A172 (cell line): ENCODE measurements at places on chromosomes 11 and 22. TPM values are rescaled to one million over a fixed set of nuclear protein-coding genes. Genes with fewer than 3 reads are reported as not detected.
A peak's percentile ranks its signal among the peaks of the same experiment; 100 is the strongest.

- DNase-seq: no peak
Measured at GRCh38 chr11:27716835-27717234, 16.6 kb upstream of the BDNF start.

Gene SF1
- total RNA-seq: 61.8 and 149 TPM in 2 replicates

Gene ISX
- total RNA-seq: not detected in 2 replicates

Gene LRRN4CL
- 2.8 and 5.1 TPM in 2 replicates for total RNA-seq

Gene TRIM49B
- total RNA-seq: not detected in 2 replicates

DNA sequence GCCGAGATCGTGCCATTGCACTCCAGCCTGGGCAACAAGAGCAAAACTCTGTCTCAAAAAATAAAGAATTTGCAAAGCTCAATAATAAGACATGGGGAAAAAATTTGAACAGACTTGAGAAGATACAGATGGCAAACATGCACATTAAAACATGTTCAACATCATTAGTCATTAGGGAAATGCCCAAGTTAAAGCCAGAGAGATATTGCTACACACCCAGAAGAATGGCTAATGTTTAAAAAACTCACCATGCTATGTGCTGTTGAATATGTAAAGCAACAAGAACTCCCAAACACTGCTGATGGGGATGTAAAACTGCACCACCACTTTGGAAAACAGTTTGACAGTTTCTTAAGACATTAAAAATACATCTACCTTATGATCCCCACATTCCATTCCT lies 12.6 kb downstream of the LRRC75B start:
- peak; percentile 23 for DNase-seq

- DNase-seq: peak; percentile 14
Measured at GRCh38 chr11:75849894-75850293, 34.9 kb downstream of the UVRAG start.

Gene RBMXL2
- not detected in 2 replicates for total RNA-seq

GRCh38 chr11:114017723-114018122 lies 41.8 kb upstream of the ZBTB16 start:
- DNase-seq: no peak

- no peak for DNase-seq
Measured at GRCh38 chr11:44624761-44625221, 59.3 kb downstream of the CD82 start.

DNA sequence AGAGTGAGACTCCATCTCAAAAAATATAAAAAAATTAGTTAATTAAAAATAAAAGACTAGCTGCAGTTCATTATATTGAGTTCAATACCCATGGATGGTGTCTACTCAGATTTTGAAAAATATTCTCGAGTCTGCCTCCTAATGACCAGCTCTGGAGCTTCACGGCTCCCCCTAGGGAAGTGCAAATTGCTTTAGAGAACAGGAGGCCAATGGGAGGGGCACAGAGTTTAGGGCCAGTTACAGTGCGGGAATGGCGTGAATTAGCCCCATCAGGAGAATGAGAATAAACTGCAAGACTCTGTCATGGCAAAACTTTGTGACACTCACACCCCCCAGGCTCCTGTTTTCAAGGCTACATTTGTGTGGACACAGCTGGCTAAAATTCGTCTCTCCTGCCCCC lies 4.6 kb downstream of the FGF4 start:
- no peak for DNase-seq

GRCh38 chr22:25125693-25126357 lies 73.8 kb upstream of the CRYBB3 start:
- no peak for DNase-seq

Gene MTNR1B
- not detected in 2 replicates for total RNA-seq

DNA sequence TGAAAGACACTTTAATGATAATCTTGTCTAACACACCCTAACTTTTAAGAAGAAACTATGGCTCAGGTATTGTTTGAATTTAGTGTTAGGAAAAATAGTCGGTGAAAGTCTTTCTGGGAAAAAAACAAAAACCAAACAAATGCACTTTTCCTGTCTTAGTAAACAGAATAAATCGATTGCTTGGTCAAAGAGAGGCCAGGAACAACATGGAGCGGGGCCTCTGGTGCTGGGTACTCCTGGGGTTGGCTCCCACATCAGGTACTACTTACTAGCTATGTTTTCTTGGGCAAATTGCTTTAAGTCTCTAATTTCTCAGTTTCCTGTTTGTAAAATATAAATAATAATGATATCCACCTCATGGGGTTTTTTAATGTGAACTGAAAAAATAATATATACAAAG lies 46.8 kb downstream of the NAV2 start:
- no peak for DNase-seq

DNA sequence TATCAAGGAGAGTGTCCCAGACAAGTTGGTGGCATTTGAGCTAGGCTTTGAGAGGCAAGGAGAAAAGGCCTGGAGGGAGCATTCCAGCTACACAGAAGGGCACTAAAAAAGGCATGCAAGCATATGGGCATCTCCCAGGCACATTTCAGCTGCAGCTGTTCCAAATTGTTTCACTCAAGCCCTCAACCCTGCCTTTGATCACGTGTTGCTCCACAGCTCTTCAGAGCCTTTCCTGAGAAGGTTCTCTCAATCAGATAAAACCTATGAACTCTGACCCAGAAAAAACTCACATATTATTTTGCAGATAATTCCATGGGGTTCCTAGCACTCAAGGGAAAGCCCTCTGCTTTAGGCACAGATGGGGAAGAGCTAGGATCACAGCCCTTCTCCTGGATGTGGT lies 24.4 kb upstream of the HSPA8 start:
- no peak for DNase-seq

Gene KIAA1671
- total RNA-seq: 6.1 and 7.4 TPM in 2 replicates

GRCh38 chr22:45096256-45096907 lies 67.3 kb upstream of the NUP50 start:
- DNase-seq: peak; percentile 52

GRCh38 chr11:111443640-111444039 lies 64.6 kb upstream of the POU2AF1 start:
- no peak for DNase-seq

Gene SYCE3
- total RNA-seq: 2.5 TPM in 1 of 2 replicates, not detected in the other

GRCh38 chr22:22927196-22927887 lies 39.7 kb downstream of the IGLL5 start:
- peak; percentile 10 for DNase-seq

DNA sequence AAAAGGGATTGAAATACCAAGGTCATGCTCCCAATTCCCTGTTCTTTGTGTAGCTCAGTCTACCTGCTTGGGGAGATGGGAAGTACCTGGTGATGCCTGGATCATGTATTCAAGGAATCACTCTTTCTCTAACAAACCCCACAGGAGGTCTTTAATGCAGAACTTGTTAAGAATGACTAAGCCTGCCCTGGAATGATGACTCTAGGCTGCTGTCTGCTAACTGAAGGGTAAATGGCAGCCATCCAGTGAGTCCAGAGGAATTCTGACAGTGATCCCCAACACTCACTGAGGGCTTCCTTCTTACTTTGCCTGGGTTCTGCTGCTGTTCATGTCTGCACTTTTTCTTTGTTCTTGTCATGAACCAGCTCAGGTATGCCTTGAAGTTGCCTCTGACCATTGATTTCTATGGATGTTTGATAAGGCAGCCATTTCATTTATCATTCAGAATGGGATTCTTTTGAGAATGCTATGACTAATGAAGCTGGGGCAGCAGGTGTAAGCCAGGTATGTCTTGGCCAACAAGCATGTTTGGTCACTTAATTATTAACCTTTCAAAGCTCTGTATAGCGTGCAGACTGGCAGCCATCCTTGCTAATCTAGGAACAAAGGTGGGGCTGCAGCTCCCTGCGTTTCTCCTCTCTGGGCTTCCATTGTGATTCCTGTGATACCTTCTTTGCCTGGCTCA lies 11.4 kb downstream of the PRSS23 start:
- peak; percentile 72 for DNase-seq

Gene CTNND1
- 66.9 and 70.8 TPM in 2 replicates for total RNA-seq

GRCh38 chr11:69220561-69221051 lies 64.9 kb downstream of the SMIM38 start:
- DNase-seq: no peak

DNA sequence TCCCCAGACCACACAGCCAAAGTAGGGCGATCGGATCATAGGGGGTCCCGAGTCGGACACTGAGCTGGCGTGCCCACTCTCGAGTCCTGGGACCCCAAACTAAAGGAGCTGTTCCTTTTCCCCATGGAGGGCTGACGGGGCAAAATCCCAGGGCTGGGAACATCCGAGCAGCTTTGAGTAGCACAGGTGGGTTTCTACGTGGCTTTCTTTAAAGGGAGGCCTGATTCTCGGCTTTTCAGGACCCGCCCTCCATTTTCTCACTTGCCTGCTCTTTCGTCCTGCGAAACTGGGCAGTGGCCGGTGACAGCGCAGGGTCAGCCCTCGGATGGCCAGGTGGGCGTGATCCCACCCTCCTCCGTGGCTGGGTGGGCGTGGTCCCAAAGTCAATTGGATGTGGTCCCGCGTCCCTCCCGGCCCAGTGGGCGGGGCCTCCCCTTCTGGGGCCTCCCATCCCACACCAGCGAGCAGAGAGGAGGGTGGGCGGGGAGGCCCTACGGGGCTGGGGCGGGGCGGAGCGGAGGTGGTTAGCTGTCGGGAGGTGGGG lies 17.5 kb upstream of the TXNRD2 start:
- no peak for DNase-seq

DNA sequence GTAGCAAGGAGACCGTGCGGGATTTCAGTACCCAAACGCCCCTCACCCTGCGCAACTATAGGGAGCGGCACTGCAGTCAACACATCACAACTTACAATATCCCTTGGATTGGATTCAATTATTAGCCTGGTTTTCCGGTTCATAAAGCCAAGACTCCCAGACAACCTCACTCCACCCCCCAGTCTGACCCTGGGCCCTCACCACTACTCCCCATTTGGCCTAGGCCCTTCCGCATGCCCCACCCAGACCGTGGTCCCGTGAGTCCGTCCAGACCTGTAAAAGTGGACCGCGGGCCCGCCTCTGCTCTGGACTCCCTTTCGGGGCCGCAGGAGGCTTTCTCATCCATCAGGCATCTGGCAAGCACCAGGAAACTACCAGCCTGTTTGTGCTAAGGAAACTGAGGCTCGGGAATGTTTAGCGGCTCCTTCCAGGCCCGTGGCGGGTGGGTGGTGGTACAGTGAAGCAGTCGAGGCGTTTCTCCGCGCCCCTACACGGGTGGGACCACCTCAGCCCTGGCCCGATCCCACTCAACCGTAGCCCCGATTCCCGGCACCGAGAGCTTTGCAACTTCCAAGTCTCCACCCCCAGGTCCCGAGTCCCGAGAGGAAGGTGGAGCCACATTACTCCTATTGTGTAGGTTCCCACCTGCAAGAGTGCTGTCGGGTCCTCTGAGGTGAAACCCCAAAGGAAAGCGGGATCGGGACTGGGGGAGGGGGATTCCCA lies 679 bp upstream of the DPP3 start:
- DNase-seq: peak; percentile 22

Gene STX5
- 28.0 and 33.8 TPM in 2 replicates for total RNA-seq

- peak; percentile 37 for DNase-seq
Measured at GRCh38 chr11:748007-748359, 719 bp downstream of the TALDO1 start.

DNA sequence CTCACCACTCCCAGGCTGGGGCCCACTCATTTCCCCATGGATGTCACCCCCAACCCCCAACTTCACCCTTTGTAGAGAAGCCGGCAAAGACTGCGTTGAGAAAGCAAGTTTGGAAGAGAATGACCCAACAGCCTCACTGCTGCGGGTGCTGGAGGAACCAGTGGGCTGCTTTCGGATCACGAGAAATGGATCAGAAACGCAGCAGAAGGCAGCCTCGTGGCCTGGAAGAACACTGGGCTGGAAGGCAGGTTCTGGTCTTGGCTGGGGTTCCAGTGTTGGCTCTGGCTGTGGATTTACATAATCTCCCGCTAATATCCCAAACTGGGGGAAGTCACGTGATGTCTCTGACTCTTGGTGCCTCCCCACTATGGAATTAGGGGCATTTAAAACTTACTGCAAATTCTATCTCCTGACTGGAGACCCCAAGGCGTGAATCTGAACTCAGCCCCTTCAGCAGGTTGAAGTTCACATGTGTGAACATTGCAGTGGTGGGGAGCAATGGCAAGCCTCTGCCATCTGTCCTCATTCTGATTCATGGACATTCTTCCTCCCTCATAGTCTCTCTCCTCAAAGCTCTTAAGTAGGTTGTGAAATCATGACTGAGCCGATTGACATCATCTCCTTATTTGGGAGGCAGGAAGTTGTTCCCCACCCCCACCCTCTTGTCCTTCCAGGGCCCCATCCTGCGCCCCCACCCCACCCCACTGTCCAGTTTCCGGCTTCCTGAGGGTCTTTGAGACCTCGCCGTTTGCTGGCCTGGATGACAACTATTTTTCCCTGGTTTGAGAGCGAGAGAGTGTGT lies 37.0 kb upstream of the TIMP3 start:
- peak; percentile 44 for DNase-seq

Gene ACR
- total RNA-seq: not detected in 2 replicates

GRCh38 chr11:2265396-2265795 lies 5.0 kb downstream of the ASCL2 start:
- no peak for DNase-seq

GRCh38 chr22:45885941-45886395 lies 91.0 kb downstream of the WNT7B start:
- DNase-seq: no peak

Gene NPAS4
- total RNA-seq: not detected in 2 replicates

Gene SIDT2
- 3.1 and 3.6 TPM in 2 replicates for total RNA-seq

GRCh38 chr11:44506375-44507016 lies 59.0 kb upstream of the CD82 start:
- peak; percentile 77 for DNase-seq

DNA sequence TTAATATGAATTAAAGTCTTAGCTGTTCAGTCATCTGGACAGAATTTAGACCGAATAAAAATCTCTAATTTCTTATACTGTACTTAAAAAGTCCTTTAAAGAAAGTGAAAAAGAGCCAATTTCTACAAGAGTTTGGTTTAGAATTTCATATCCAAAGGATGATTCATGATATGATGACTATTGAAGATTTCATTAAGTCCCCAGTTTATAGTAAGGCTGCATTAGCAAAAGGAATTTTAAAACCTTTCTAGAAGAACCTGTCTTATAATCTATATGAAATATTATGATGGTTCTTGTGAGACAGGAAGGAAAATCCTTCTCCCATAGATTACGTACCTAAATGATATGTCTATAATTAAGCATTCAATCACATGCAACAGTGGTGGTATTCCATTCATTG lies 34.8 kb downstream of the TSG101 start:
- DNase-seq: no peak

Gene TPBGL
- total RNA-seq: not detected in 2 replicates
